Activated naive CD8-positive, alpha-beta T cell treated with anti-CD3 and anti-CD28 coated beads for 36 hours (primary cell): ENCODE measurements at places on chromosomes 16 and 17.

DNA sequence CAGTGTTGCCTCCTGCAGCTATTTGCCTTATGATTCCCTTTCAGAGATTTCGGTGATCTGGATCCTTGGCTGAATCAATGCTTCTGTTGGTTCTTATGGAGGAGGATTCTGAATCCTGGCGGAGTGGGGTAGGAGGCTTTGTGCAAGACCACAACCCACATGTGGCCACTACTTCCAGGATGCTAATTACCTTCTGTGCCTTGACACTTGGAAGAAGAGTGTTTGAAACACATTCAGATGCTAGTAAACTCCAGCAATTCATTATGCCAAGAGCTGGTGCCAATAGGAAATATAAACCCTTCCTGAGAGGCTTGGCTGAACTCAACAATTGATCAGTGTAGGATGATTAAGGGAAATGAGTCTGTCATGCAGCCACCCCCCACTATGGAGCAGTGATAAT, 12.1 kb upstream of the NLRP1 start:
- no peak for DNase-seq

DNA sequence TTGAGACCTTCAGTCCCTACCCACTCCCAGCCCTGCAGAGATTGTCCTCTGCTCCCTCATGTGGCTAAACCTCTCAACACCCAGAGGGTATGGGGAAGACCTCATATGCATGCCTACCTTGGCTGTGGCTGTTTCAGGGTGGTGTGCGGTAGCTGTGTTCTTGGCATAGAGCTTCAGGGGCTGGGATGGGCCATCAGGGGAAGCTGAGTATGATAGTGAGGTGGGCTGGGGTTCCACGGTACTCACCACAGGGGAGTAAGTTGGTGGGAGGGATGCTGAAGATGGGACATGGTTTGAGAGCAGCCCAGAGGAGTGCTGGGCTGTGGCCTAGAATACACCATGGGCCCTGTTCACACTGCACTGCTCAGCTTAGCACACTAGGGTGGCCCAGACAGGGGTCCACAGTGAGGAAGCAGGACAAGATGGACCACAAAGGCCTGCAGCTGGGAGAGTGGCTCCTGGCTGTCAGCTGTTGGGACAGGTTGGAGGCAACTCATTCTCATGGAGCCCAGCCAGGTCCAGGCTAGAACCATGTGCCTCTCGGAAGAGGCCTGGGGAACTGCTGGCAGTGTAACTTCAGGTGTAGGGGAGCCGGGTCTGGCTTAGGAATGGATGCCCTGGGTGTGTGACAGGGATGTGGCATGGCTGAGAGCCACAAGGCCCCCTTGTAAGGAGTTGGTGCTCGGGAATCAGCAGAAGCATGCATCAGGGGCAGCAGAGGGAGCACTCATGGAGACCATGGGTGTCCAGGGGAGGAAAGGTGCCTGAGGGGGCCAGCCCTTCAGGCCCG, 3.1 kb downstream of the MFAP4 start:
- DNase-seq = no peak

GRCh38 chr16:77793417-77793816, 5.1 kb downstream of the VAT1L start:
- DNase-seq = no peak

GRCh38 chr17:4947411-4948165, 742 bp downstream of the PFN1 start:
- peak; percentile 77 for DNase-seq

- DNase-seq = no peak
Measured at GRCh38 chr17:79831265-79832217, 7.7 kb downstream of the CBX4 start.

- no peak for DNase-seq
Measured at GRCh38 chr16:55576384-55576783, 9.9 kb downstream of the CAPNS2 start.
